ENCODE measurements at places on chromosomes 3 and 15. TPM values are rescaled to one million over a fixed set of nuclear protein-coding genes. Genes with fewer than 3 reads are reported as not detected.

The HRG gene
- total RNA-seq, result not detected

The DAZL gene
- total RNA-seq, result not detected

The KLHDC8B gene
- total RNA-seq, result 28.8 TPM

The CYP1A2 gene
- total RNA-seq, result not detected
